Globus pallidus (tissue), 1 donor: ENCODE measurements at places on chromosomes 3 and 15.

DNA sequence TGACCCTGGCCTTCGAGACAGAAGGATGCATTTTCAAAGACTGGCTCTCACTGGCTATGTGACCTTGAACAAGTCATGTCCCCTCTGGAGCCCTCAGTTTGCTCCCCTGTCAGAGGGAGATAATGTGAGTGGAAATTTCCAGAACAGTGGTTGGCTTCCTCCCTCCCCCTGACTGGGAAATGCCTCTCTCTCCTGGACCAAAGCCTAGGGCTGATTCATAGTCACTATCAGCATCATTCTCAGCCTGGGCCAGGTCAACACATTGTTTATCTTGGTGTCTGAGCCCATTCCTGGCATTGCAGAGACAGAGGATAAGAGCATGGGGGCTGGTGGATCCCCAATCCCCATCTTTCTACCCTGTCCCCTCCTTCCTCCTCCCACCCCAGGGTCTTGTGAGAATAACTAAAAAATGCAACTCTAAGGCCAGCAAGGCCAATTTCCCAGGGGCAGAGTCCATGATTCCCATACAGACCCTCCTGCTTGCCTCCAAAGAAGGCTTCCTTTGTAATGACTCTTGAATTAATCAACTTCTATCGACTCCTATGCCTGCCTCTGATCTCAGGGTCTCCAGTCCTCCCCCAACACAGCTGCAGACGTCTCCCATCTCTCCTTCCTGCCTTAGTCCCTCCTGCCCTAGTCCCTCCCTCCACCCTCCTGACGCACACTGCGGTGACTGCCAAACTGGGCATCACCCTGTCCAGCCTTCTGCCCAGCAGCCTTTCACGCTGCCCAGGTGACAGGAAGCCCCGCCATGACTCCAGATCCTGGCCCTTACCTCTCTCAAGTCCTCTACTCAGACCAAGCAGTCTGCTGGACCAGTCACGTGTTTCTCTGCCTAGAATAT, 35.4 kb upstream of the CORO2B start:
- peak; percentile 59 for DNase-seq

- no peak for DNase-seq
These were observed 318.0 kb upstream of the LMCD1 start for GRCh38 chr3:8183627-8184026.

- no peak for DNase-seq
These were observed 135.0 kb upstream of the CTDSPL start for GRCh38 chr3:37726525-37727290.

- DNase-seq, result no peak
These were observed 13.9 kb downstream of the DNAJB8 start for GRCh38 chr3:128452678-128453275.

- no peak for DNase-seq
These were observed 400.0 kb downstream of the ROBO1 start for GRCh38 chr3:79367803-79368202.

- DNase-seq, result no peak
These were observed 26.2 kb downstream of the IFT80 start for GRCh38 chr3:160372780-160373179.

DNA sequence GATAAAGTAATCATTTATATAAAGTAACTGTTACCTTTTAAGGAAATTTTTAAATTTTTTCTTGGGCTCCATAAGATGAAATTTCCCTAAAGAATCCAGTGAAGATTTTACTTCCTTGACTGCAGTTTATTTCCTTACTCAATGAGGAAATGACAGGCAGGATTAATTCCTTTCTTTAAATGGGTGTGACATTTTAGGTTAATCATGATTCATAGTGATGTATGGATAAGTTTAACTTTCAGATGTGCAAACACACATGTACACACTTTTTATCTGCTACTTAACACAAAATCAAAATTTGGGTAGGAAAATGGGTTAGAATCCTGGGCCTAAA, 11.2 kb upstream of the LEO1 start:
- DNase-seq, result no peak

GRCh38 chr3:160003520-160004128, 15.0 kb downstream of the IL12A start:
- DNase-seq, result peak; percentile 82

GRCh38 chr15:51825698-51826097, 3.8 kb upstream of the TMOD3 start:
- no peak for DNase-seq

GRCh38 chr3:39712413-39713048, 96.9 kb upstream of the MYRIP start:
- no peak for DNase-seq

DNA sequence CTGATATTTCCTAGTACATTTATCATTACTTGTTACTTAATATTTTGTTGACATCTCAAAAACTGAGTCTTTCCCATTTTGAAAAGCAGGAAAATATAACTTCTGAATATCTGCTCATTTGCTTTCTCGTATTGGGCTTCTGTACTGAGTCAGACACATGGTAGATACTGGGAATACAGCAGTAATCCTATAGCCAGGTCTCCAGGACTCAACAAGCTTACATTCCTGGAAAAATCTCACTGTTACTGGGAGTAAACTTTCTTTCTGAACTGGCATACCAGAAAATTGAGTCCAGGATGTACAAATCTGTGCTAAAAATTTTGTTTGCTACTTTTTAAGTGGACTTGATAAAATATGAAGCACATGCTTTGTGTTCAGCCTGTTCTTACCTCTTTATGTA, 240.4 kb downstream of the RBMS3 start:
- no peak for DNase-seq

DNA sequence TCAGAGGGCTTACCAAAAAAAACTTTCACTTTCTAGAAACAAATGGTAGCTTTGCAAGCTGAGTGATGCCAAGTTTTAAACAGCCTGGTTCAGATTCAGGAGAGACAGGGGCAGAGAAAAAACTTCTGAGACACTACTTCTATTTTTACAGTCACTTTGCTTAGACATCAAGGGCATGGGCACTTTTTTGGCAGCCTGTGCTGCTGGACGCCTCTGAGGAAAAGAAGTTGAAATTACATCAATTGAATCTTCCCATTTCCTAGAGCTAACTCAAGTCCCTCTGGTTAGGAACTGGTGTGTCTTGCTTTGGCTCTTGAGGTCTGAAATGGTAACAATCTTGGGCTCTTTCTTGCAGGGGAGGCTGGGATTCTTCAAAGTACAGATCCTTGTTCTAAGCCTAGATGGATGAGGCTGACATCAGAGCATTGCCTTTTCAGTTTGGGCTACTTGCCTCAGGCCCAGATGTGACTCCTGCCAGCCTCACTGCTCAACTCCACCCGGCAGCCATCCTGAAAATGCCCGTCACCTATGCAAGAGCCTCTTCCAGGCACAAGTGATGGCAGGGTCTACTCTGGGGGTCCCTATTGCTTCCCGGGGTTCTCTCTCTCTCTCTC, 357.5 kb downstream of the FOXP1 start:
- peak; percentile 22 for DNase-seq

DNA sequence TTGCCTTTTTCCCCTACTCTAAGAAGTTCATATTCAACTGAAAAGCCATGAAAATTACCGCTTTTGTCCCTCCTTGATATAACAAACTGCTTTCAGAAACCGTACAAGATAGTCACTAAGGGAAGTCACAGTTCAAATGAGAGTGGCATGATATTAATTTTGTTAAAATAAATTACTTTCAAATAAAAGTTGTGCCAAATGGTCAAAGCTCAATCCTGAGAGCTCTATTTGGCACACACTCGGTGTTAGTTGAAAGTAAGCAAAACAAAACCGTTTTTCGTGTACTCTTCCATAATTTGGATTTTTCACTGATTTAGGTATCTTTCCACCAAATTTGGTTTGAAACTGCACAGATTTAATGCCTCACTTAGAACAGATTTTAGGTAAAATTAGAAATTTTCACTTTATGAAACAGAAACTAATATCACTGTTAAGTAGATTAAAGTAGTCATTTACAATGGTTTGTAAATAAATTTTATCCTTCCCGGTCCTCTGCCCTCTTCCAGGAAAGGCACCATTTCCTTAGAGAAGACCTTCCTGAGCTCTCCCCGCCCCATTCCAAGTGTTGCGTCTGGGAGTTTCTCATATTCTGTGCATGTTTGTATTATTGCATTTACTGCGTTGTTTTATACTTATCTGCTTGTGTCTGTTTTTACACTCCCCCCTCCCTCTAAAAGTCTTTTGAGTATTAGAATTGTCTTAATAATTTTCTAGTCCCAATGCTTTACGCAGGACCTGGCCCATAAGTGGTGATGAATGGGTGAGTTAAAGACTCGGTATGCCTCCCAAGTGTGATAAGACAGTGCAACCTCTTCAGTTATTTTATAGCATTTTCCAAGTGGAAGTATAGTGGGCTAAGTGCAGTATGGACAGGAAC, 853 bp downstream of the TCAIM start:
- peak; percentile 3 for DNase-seq

- no peak for DNase-seq
These were observed 32.9 kb upstream of the SEC13 start for GRCh38 chr3:10353661-10354360.

DNA sequence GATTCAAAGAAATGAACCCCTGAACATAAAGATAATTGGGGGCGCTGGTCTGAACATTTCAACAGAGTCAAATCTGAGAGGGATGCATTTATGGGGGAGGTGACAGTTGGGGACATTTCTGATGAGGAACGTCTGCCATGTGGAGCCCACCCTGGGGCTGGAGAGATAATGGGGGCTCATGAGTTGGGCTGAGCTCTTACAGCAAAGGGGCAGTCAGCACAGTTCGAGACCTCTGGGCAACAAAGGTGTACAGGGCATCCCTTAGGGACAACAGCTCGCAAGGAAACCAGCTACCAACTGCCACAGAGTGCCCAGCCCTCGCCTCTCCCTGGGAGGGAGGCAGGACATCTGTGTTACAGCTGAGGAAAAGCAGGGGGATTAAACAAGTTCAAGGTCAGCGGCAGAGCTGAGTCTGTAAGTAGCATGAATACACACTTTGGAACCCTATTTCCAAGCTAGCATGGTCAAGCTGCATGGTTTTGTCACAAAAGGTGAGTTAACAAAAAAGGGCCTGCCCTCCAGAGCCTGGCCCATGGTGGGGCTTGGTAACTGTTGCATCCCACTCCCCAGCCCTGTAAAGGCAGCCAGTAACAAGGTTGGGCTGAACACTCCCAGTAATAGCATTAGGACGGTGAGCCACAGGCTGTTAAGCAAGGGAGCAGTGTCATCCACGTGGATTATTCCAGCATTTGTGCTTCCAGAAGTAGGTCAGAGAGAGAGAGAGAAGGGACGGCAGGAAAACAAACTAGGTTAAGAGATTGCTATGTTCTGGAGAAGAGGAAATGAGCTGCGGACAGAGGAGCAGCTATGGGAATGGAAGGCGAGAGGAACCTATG, 4.3 kb downstream of the GNB5 start:
- DNase-seq, result no peak

GRCh38 chr3:177234121-177234520, 36.8 kb upstream of the TBL1XR1 start:
- DNase-seq, result no peak

GRCh38 chr3:188434594-188434993, 280.6 kb downstream of the LPP start:
- DNase-seq, result no peak

GRCh38 chr3:103126115-103126514, 691.3 kb downstream of the ZPLD1 start:
- no peak for DNase-seq

GRCh38 chr3:123764647-123765046, 119.5 kb downstream of the MYLK start:
- DNase-seq, result no peak

GRCh38 chr3:99248130-99248529, 346.6 kb upstream of the DCBLD2 start:
- DNase-seq, result no peak

- DNase-seq, result no peak
These were observed 25.5 kb downstream of the TMEM40 start for GRCh38 chr3:12733566-12733965.

- DNase-seq, result no peak
These were observed 11.4 kb downstream of the ACTC1 start for GRCh38 chr15:34783991-34784390.

DNA sequence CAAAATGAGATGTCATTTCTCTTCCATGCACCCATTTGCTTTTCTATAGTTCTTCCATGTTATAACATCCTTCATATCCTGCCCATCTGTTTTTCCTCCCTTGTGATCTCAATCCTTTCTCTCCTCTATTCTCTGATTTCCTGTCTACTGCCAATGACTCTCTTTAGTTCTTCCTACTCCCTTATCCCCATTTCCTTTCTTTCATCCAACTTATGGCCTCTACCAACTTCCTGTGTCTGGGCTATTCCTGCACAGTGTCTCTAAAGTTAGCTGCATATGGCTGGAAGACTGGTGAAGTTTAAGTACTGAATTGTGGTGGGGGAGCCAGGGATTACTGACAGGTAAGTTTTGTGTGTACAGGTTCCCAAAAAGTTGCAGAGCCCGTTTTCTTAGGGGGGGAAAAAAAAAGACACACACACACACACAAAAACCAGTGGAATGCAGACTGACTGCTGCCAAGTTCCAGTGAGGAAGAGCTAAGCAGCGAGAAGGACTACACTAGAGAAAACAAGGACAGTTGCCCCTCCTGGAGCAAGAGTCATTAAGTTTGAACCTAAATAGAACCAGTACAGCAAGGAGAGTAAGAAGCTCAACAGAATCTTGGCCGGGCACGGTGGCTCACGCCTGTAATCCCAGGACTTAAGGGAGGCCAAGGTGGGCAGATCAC, 28.8 kb downstream of the XRN1 start:
- no peak for DNase-seq

GRCh38 chr3:148546959-148547358, 150.7 kb upstream of the AGTR1 start:
- no peak for DNase-seq

- DNase-seq, result no peak
These were observed 56.5 kb upstream of the RASA2 start for GRCh38 chr3:141430316-141430715.

- DNase-seq, result no peak
These were observed 4.0 kb upstream of the SATB1 start for GRCh38 chr3:18428991-18429745.

DNA sequence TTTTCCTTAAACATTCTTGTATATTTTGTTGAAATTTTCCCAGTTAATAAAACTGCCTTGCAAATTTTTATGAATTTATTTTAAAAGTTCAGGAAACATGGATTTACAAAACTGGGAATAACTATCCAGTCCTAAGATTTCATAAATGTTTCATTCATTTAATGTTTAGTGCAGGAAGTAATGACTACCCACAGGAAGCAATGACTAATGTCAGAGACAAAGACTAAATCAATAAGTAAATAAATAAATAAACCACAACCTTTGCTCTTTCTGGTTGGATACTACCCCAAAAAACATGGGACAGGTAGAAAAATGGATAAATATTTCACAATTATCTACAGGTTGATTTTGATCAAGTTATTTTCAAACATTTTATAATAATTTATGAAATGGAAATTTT, 48.8 kb upstream of the TMCO5A start:
- no peak for DNase-seq

- DNase-seq, result no peak
These were observed 212.0 kb upstream of the PPP2R3A start for GRCh38 chr3:135753506-135753905.

GRCh38 chr3:171374661-171375285, 85.4 kb downstream of the TNIK start:
- no peak for DNase-seq

DNA sequence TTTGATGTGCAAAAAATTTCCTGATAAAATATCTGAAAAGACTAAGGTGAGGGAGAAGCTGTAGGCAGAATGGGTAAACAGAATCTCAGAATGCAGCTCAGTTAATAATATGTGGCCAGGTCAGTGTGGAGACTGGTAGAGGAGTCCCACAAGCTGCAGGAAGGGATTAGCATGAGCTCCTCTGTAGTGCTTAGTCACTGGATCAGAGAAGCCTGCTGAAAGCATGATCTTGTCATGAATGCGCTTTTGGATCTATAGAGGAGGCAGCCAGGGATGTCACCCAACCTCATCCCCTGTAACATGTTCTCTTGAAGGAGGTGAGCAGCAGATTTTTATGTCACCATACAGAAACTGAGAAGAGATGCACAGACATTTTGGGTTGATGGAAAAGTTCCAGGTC, 1035.3 kb upstream of the GBE1 start:
- no peak for DNase-seq
